ENCODE measurements at places on chromosomes 16 and 17.
A peak's percentile ranks its signal among the peaks of the same experiment; 100 is the strongest.

DNA sequence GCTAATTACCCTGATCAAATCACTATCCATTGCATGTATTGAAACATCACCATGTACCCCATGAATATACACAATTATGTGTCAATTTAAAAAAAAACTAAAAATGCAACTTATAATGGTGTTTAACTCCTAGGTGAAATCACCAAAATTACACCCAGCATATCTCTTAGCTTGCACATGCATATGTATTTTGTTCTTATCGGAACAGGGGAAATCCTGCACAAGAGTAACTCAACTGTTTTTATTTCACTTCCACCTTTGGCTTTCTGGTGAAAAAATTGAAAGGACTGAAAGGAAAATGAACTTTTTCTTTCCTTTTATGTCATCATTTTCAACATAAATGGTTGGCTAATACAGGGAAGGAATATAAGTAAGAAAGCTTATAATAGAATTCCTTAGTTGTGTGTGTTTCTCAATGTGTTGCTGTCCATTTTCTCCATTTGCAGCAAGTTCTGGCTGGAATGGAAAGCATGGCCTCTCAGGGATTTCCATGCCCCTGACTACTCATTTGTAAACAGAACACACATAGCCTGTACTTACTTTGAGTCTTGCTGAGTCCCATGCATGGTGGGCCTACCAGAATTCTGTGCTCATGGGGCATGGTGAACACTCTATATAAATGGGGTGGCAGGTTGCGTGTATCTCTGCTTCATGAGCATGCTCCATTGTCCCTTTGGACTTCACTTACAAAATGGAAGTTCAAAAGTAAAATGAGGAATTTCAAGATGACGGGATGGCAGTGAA, 462.0 kb downstream of the HS3ST3B1 start:
- H3K36me3 ChIP-seq: no peaks in the 10 kb centered on the region
- no peaks in the 10 kb centered on the region for H3K4me1 ChIP-seq
- H3K27ac ChIP-seq: no peak overlapping the region

- no peak overlapping the region for H3K4me3 ChIP-seq
- no peaks in the 10 kb centered on the region for H3K27me3 ChIP-seq
- DNase-seq: peak; percentile 8
- no peaks in the 10 kb centered on the region for H3K36me3 ChIP-seq
- H3K4me1 ChIP-seq: no peaks in the 10 kb centered on the region
Measured at GRCh38 chr16:55418586-55418985, 60.4 kb upstream of the MMP2 start.

- no peaks in the 10 kb centered on the region for H3K36me3 ChIP-seq
- H3K4me1 ChIP-seq: no peaks in the 10 kb centered on the region
- no peak overlapping the region for H3K4me3 ChIP-seq
- DNase-seq: no peak
Measured at GRCh38 chr17:52048137-52048898, 110.2 kb downstream of the CA10 start.

GRCh38 chr16:56119133-56119532, 72.2 kb upstream of the GNAO1 start:
- H3K27ac ChIP-seq: no peak overlapping the region
- no peak for DNase-seq
- H3K4me3 ChIP-seq: no peak overlapping the region
- H3K27me3 ChIP-seq: no peaks in the 10 kb centered on the region
- H3K36me3 ChIP-seq: no peaks in the 10 kb centered on the region
- H3K4me1 ChIP-seq: no peaks in the 10 kb centered on the region

DNA sequence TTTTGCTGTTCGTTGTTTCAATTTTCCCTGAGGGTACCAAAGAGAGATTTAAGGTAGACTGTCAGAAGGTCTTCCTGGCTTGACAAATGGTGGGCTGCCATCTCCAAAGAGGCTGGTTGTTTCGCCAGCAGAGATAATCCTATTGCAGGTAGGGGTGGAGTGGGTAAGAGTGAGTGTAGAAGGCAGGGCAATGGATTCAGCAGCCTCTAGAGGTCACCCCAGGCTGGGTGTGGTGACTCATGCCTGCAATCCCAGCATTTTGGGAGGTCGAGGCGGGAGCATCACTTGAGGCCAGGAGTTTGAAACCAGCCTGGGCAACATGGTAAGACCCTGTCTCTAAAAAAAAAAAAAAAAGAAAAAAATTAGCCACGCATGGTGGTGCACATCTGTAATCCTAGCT, 34.6 kb downstream of the DCAKD start:
- no peak overlapping the region for H3K27ac ChIP-seq
- no peak for DNase-seq
- H3K4me1 ChIP-seq: peaks cover 35% of the 10 kb centered on the region

All from thyroid gland (tissue), 4 donors.